ENCODE measurements at places on chromosomes 16 and 17.

DNA sequence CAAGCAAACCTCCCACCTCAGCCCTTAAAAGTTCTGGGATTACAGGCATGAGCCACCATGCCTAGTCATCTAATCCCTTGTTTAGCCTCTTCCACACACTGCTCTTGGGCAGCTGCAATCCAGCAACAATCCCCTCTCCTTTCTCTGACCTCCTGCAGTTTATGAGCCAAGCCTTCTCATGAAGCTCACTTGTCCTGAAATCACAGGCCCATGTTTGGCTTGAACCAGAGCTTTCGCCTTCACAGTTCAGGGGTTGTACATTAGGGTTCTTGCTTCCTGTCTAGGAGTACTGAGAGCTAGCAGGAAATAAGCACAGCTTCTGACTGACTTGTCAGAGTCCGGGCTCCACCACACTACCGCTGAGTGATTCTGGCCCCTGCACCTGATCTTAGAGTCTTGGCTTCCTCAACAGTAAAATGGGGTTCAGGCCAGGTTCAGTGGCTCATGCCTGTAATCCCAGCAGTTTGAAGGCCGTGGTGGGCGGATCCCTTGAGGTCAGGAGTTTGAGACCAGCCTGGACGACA is 16.3 kb downstream of the ERAL1 start:
- DNase-seq, result peak; percentile 81

DNA sequence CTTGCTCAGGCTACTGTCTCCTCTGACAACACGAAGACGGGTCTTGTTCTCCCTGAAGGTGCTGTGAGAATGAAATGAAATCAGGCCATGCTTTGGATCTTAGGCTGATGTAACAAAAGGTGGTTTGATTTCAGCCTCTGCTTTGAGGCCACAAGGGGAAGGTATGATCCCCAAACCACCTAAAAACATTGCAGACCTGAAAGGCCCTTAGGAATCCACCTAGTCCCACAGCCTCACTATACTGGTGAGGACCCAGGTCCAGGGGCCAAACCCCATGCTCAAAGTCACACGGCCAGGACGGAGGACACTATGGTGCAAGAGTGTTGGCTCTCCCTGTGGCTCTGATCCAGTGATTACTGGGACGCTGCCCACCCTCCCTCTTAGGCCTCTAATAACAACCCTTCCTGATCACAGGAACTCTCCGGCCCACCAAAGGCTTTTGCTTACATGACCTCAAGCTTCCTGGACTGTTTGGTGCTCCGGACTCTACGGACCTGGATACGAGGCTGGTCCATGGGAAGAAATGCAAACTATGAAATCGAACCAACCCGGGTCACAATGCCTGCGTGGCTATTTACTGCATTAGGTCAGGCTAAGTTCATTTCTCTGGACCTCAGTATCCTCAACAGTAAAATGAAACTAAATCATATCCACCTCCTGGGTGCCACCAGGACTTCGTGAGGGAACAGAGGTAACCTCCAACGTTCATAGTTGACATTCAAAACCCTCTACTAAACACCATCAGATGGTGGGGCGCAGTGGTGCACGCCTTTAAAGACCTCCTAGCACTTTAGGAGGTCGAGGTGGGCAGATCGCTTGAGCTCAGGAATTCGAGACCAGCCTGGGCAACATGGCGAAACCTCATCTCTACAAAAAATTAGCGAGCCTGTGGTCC is 1.5 kb downstream of the TRIM25 start:
- no peak for DNase-seq

DNA sequence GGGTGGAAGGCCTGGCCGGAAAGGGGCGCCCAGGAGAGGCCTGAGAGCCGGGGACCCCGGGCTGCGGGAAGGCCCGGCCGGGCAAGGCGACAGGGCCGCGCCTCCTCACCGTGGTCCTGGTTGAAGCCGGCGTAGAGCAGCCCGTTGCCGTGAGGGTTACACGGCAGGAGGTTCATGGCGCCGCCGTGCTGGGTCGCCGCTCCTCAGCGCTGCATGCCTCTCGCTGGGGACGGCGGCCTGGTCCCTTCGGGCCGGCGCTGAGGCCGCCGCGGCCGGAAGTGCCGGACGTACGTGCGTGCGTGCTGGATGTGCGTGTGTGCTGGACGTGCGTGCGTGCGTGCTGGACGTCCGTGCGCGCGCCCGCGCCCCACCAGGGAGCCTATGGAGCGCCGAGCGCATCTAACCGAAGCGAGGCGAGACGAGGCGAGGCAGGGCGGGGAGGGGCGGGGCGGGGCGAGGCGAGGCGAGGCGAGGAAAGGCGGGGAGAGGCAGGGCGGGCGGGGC is at the start of gene WDR45B:
Gene WDR45B (minus strand): TSS at position 280 of the 504 bp plus-strand sequence. CDS start 104 bp downstream, at position 176.
- DNase-seq, result peak; percentile 100

GRCh38 chr17:81190591-81190990 is 24.6 kb upstream of the AATK start:
- DNase-seq, result no peak

DNA sequence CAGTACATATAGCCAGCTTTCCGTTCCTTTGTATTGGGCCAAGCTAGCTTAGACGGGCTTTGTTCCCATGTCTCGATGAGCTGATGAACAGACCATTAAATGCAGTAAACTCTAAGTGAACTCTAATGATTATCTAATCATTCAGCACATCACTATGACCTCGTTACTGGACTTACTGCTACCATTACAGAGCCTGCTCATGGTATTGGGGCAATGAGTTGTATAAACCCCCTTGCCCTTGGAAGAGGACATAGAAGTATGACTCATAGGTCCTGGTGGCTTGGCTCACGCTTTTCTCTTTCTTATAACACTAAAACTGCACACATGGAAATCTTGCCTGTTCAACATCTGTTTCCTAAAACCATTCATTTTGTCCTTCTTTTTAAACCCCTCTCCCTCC is 93.6 kb upstream of the DYNLRB2 start:
- DNase-seq, result no peak

- no peak for DNase-seq
Observed at GRCh38 chr17:57528058-57528451, 217.0 kb downstream of the CCDC182 start.

DNA sequence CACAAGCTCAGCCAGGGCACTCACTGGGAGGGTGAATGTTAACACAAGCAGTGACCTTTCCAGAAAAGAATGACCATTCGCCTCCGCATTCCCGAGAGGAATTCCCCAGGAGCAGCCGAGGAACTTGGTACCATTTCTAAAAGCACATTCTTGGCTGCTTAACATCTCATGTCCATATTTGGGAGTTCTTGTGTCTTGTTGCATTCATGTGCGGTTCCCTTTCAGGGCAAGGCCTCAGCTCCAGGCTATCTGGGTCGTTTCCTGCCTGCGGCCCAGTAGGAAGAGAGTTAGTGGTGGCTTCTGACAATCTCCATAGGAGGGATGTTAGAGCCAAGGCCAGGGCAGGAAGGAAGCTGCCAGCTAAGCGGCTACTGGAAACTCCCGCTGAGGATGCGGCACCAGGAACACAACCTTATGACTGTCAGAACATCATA is 27.8 kb upstream of the MEAK7 start:
- DNase-seq, result no peak

GRCh38 chr17:49218941-49219913 is 8.7 kb downstream of the ABI3 start:
- DNase-seq, result peak; percentile 78

DNA sequence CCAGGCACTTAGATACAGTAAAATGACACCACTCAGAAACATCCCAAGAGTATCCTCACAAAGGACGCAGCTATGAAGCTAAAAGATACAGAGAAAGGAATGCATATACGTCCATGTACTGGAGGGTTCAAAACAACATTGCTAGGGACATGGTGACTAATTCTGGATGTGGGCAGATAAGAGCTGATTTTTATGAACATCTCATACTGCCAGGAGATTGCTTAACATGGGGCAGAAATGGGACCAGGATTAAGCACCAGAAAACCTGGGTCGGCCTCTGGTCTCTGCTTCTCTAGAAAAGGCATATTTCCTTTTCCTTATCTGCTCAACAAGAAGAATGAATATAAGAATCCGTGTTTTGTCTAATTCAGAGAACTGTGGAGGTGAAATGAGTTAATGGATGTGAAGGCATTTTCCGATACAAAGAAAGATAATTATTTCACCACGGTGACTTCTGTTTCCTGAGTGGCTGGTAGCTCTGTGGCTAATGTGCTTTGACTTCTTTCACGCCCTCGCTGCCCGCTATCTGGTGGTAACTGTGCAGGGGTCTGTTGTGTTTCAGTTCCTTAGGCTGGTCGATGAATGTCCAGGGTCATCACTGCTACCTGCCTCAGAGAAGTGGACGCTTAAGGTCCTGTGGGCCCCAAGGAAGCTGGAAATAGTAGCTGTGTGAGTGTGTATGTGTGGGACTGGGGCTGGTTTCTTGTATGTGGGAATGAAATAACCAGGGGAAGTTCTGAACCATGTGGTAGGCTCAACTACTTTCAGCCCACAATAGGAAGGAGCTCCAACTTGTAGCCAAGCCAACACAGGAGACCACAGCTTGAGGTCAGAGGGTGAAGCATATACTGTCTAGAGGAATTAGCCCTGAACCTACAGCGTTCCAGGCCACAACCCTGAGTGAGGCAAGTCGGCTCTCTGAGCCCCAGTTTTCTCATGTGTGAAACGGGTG is 15.8 kb upstream of the CCL5 start:
- peak; percentile 42 for DNase-seq

DNA sequence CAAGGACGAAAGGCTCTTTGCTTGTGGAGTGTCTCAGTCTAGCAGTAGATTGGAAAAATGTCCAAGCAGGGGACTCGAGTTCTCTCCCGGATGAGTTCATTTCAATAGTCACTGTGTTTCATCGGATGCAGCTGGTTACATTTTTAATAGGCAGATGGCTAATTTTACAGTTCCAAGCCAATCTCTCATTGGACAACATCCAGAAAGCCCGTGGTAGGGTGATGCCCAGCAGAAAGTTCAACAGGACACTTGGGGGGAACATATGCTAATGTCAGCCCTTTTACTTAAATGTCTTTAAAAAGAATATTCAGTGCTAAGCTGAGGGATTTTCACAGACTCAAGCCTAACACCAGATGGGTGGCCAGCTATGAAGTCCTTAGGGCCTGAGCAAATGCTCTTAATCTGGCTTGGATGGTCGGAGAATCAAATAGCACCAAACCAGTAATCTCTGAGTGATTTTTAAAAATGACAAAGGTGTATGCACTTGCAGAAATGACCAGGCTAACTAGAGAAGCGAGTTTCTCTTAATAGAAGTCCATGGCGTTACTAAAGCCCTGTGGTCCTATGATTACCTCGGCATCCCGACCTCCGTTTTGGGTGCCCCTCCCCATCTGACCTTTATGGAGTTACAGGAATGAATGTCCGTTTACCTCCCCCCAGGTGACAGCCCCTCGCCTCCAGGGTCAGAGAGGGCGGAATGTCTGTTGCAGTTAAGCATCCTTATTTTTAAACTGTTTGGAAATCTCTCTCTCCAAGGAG is 289.2 kb upstream of the SALL1 start:
- DNase-seq, result no peak

DNA sequence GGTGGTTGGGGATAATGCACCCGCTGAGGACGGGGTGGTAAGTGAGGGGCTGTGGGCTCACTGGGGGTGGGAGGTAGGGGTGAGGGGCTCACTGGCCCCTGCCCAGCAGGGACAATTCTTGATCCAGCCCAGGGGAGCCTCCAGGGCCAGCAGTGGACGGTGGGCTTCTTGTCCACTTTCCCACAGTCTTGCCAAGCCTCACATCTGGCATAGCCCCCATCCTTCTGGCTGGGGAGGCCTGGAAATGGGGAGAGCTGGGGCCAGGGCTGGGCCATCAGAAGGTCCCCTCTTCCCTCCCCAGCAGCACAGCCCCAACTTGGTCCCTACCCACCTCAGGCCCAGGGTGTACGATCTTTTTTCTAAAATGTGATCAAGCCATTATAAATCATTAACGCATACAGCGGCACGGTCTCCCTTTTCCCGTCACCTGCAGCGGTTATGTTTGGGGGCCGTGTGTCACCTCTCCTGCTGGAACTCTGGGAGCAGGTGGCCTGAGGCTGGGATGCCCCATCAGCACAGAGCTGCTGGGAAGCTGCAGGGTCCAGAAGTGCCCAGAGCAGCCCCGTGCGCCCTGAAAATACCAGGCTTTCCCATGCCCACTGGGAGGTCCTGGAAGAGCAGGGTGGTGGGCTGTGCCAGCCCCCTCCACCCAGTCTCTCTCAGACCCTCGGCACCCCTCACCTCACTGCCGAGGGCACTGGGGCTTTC is 7.2 kb upstream of the SETD6 start:
- no peak for DNase-seq

DNA sequence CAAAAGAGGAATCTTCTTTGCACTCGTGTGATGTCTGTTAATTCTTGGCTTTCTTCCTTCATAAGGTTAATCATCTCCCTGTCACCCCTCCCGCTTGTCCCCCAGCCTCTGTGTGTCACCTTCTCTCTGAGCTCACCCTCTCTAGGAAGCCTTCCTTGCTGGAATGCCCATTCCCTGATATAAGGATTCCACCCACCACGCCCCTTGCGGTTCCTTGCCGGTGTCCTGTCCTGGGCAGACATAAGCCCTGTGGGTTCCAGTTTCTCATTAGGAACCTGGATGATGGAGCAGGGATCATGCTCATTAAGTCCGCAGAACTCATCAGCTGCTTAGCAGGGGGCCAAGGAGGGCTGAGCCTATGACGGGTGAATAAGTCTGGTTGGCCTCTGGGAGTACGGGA is 559.3 kb downstream of the MAF start:
- DNase-seq, result no peak

DNA sequence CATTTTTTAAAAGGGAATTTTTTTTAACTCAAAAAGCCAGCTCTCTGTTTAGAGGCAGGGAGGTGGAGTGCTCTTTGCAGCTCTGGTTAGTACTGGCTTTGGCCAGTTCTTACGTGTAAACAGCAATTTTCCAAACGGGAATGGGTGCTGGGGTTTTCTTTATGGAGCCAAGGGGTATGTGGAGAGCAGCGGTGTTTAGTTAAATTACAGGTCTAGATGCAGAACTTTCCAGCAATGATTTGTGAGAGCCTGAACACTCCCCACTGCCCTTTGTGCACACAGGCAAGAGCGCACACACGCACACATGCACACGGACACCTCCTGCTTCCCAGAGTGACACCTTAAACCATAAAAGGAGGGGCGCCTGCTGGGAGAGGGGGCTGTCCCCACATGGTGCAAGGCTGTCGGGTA is 140.2 kb downstream of the MSI2 start:
- no peak for DNase-seq

DNA sequence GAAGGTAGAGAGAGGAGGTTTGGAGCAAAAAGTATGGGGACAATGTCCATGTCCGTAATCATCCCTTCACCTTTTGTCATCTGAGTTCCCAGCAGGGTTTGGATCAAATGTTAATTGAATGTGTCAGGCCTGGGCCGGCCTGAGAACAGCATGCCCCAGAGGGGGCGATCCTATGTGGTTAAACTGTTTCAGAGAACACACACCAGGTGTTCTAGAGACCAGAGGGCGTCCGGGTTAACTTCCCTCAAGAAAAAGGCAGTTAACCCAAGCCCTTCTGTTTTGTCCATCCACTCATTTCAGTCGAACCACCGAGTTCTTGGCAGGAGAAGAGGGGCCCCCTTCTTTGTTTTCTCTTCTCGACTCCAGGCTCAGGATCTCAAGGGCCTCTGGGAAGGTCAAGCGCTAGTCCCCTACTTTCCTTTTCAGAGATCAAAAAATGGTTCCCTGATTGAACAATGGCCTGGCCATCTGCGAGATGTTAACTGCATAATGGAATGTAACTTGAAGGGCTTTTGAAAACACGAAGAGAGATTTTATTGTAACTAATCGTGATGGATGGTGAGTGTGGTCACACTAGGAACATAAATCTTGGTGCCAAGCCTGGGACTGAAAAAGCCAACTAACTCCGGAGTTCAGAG is 142.5 kb downstream of the IRX3 start:
- DNase-seq, result no peak

GRCh38 chr17:59753522-59754467 is 46.3 kb downstream of the VMP1 start:
- DNase-seq, result peak; percentile 61

GRCh38 chr16:69017036-69017783 is 88.2 kb upstream of the HAS3 start:
- DNase-seq, result no peak

Measured in GM13977 (cell line).